Posterior vena cava (tissue), 2 donors: ENCODE measurements at places on chromosomes 11 and 22. TPM values are rescaled to one million over a fixed set of nuclear protein-coding genes. Genes with fewer than 3 reads are reported as not detected.
A peak's percentile ranks its signal among the peaks of the same experiment; 100 is the strongest.

DNA sequence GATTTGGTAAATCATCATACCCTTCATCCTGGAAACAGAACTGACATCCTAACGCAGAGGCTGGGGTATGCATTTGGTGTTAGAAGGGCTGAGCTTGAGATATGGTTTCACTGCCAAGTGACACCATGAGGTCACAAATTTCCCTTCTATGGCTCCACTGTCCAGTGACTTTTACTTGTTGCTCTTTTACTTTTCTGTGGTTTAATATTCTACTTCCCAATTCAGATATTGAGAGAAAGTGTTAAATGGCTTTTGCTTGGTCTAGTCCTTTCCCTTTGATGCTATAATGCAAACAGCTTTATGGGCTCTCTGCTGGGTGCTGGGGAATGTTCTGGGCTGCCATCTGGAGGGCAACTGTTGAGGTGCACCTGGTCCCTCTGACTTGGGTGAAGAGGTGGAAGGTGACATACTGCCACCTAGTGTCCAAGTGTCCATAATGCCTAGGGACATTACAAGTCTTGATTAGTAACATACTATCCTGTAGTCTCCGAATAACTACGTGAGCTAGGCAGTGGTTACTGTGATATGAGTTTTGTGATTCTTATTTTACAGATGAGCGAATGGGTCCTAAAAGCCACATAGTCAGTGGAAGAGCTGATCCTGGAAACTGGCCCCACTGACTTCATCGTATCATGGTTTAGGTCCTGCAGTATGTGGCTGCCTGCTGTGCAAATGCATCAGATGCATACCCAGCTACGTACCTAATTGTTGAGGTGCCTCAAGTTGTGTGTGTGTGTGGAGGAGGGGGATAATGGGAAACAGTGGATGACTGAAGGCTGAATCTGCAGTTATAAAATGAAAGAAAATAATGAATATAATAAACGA lies 149.1 kb upstream of the RAG2 start:
- peak; percentile 93 for DNase-seq

GRCh38 chr11:115247953-115248352 lies 256.3 kb downstream of the CADM1 start:
- DNase-seq = no peak

Gene CRYBB1
- 2.5 TPM for total RNA-seq

Gene BTBD18
- total RNA-seq = not detected

Gene NTM
- total RNA-seq = 8.2 TPM

GRCh38 chr11:69401715-69402114 lies 79.7 kb upstream of the LINC01488 start:
- DNase-seq = peak; percentile 14

DNA sequence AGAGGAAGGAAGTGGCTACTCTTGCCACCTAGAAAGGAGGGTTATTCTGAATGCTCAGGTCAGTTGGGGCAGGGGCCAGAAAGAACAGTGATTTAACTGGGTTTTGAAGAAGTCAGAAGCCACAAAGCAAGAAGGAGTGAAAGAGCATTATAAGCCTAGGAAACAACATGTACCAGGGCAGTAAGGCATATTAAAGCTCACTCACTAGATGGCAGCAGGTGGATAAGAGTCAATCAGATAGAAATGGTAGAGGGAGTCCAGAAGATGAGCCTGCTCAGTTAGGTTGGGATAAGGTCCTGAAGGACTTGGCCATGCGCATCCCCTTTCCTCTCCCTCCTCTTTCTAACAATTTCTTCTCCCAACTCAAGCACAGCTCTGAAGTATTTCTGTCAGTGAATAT lies 22.0 kb upstream of the PATE1 start:
- no peak for DNase-seq

GRCh38 chr11:4658629-4659445 lies 15.1 kb downstream of the OR51E1 start:
- no peak for DNase-seq

- no peak for DNase-seq
These were observed 94.1 kb downstream of the CACNA1I start for GRCh38 chr22:39664485-39665200.

GRCh38 chr11:68498321-68498720 lies 37.8 kb downstream of the PPP6R3 start:
- DNase-seq = no peak

GRCh38 chr22:38284042-38284402 lies 11.2 kb upstream of the TMEM184B start:
- DNase-seq = no peak

DNA sequence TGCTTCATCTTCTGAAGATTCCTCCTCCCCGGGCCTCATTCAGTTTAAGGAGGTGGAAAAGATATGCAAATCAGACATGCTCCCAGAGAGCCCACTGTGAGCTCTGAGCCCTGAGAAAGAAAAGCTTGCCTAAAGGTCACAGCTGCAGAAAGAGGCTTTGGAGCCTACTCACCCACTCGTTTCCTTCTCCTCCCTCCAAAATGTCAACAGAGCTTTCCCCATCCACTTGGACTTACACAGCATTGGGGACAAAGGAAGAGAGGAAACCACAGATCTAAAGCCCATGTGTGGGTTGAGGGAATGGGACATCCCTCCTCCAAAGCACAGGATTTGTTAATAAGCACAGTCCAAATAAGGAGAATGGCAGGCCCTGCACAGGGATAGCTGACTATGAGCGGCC lies 158.4 kb downstream of the ETS1 start:
- no peak for DNase-seq

GRCh38 chr22:22929381-22930221 lies 42.0 kb downstream of the IGLL5 start:
- DNase-seq = no peak

GRCh38 chr22:31683181-31684105 lies 21.4 kb upstream of the PISD start:
- no peak for DNase-seq

- no peak for DNase-seq
These were observed 13.0 kb upstream of the CARD18 start for GRCh38 chr11:105152560-105152959.

Gene CREB3L1
- 25.8 TPM for total RNA-seq

Gene GNG3
- not detected for total RNA-seq

- no peak for DNase-seq
These were observed 49.9 kb downstream of the ST3GAL4 start for GRCh38 chr11:126405374-126405773.

Gene RELA
- total RNA-seq = 80.8 TPM

- DNase-seq = no peak
These were observed 405.7 kb downstream of the AASDHPPT start for GRCh38 chr11:106482917-106483785.

DNA sequence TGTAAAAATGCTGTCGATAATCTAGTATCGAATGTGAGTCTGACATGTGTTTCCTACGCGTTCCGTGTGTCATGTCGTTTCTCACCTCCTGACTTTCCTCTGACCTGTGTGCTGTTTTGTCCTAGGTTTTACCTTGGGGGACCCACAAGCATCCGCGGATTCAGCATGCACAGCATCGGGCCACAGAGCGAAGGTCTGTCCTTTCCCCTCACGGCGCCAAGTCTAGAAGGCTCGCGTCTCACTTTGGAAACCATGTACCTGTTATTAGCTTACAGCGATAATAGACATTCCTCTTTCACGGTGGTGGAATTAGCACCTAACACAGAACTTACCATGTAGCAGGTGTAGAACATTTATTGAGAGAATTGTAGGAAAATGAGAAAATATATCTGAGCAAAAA lies 28.6 kb downstream of the SAMM50 start:
- DNase-seq = no peak

Gene PHETA2
- total RNA-seq = 15.2 TPM

- no peak for DNase-seq
These were observed 2.5 kb upstream of the RASGRP2 start for GRCh38 chr11:64746486-64746885.

Gene OR2AG2
- total RNA-seq = not detected

Gene OR4C16
- total RNA-seq = not detected

Gene CRYBB2
- not detected for total RNA-seq

DNA sequence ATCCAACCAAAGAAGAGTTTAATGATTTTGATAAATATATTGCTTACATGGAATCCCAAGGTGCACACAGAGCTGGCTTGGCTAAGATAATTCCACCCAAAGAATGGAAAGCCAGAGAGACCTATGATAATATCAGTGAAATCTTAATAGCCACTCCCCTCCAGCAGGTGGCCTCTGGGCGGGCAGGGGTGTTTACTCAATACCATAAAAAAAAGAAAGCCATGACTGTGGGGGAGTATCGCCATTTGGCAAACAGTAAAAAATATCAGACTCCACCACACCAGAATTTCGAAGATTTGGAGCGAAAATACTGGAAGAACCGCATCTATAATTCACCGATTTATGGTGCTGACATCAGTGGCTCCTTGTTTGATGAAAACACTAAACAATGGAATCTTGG lies 23.9 kb downstream of the KDM4D start:
- DNase-seq = no peak
